ENCODE measurements at places on chromosomes 6 and 20.

- no peak for DNase-seq
Measured at GRCh38 chr6:101605874-101606273, 212.4 kb downstream of the GRIK2 start.

GRCh38 chr20:56711018-56711417 lies 81.9 kb downstream of the TFAP2C start:
- no peak for DNase-seq

DNA sequence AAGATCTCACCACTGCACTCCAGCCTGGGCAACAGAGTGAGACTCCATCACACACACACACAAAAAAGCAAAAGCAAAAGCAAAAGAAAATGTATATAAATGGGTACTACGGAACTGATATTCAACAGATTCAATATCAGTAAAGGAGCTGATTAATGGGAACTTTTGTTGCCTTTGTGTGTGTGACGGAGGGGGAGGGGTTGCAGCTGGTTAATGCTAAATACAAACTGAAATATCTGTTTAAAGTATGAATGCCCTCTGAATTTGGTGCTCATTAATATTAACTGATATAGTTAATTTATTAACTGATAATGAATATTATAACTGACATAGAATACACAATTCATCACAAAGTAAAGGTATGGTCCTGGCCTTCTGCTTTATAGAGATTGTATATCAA lies 8.4 kb downstream of the NCOA6 start:
- DNase-seq: no peak

DNA sequence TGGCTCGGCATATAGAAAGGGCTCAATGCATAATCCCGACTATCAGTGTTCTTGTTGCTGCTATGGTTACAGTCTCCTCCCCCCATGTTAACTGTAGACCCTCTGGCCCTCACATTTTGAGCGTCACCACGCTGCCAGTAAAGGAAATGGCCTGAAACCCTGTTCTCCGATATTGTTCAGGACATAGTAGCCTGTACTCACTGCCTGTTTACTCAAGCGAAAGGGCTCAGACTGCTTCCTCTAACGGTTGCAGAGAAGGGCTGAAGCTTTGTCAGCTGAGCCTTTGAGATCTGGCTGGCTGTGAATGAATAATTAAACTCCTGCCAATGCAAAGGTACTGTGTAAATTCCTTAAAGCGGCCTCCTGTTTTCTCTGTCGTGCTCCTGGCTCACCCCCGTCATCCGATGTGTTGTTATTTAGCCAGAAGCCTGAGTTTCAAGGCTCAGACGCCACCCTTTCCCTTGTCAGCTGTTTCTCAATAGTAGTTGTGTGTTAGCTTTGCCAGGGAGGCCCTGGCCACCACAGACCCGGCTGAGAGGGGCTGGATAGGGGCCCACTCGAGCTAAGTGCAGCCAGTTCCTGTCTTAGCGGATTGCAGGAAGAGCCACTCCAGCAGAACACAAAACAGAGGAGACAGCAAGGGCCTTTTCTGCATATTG lies 31.2 kb upstream of the RALGAPA2 start:
- DNase-seq: no peak

GRCh38 chr6:16277101-16277981 lies 39.0 kb downstream of the GMPR start:
- DNase-seq: no peak

DNA sequence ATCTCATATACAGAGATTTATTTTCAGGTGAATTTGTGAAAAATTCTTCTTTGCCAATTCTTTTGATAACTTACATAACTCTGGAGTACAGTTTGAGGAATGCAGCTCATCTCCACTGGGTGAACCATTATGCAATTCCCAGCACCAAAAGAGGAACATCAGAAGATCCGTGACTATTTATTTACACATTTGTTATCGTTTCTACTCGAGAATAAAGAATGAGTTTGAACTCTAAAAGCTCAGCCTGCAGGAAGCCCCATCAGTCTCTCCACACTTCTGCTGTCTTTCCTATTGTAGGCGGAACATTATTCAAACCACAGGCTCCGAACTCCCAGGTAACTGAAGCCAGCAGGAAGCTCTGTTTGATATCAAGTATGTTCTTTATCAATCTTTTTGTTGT lies 95.9 kb upstream of the IFNGR1 start:
- DNase-seq: no peak

DNA sequence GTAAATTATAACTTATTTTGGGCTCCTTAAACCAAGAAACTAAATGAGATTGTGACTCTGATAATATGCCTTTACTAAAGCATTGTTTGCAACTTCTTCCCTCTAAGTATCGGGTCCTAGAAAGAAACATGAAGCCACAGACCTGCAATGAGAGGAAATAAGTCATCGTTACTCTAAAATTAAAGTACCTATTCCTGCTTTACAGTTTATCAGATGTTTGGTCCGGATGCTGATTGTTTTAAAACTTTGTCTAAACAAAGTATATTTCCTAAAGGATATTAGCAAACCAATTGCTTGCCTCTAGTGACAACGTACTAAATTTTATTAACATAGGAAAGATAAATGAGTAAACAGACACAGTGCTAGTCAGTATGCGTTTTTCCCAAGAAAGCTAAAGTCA lies 216.8 kb downstream of the GJA1 start:
- DNase-seq: no peak

- no peak for DNase-seq
Measured at GRCh38 chr6:134379076-134379475, 61.2 kb upstream of the SGK1 start.

DNA sequence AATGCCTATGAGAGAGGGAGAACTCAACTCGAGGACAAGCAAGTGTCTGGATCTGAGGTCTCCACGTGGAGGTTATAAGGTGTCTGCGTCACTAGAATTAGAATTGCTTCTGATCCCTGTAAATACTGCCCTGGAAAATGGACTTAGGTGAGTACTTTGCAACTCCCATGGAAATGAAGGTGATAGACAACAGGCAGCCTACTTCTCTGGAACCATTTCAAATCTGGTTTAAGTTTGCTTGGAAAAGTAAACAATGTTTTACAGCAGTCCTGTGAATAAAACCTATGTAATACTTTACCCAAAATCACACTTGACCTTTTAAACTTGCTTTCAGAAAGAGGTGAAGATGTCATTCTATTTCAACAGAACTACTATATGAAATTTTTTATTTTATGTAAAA lies 70.1 kb upstream of the TENT5A start:
- DNase-seq: no peak

GRCh38 chr6:131431718-131432117 lies 141.3 kb upstream of the ARG1 start:
- DNase-seq: no peak

DNA sequence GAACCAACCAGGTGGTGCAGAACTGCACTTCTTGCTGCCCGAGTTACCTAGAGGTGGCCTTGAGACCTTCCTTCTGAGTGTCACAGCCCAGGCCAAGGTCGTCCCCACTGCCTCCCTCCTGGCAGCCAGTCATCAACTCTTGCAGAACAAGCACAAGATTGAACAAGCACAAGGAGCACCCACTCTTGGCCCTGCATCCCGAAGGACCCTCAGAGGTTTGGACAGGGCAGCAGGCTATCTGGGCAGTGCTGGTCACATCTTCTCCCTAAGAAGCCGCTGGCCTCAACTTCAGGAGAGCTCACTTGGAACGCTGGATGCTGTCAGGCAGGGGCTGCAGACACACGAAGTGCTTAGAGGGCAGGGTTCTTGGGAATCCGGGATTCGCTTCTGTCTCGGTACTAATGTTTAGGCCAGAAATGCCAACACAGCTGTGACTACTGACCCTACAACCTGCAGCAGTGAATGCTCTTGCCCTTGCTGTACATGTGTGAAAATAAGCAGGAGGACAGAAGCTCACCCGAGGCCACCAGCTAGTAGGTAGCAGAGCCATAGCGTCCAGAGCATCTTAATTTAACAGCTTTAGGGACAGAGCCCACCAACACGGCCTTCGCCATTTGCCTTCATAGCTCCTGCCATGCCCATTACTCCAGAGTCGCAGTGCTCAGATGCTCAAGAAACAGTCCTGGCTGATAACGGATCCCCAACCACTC lies 4.0 kb upstream of the ACSS1 start:
- DNase-seq: no peak

DNA sequence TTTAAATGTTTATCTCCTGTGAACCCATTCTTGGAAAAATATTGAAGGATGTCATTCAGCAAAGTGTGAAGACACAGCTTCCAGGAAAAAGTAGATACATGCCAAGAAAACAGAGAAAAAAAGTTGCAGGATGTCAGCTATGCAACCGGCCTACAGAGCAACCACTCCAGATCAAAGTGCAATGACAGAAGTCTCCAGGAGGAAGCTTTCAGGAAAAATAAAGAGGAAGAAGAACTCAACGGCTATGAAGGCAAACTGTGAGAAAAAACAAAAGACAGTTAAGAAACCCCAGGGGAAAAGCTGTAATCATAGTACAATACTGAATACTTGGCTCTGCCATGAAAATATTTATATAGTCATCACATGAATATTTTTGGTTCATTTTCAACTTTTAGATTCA lies 30.6 kb downstream of the REPS1 start:
- no peak for DNase-seq

- no peak for DNase-seq
Measured at GRCh38 chr6:157276134-157276532, 47.2 kb downstream of the TMEM242 start.
